Posterior cingulate gyrus (tissue), 11 donors: ENCODE measurements at places on chromosomes 4 and X.

DNA sequence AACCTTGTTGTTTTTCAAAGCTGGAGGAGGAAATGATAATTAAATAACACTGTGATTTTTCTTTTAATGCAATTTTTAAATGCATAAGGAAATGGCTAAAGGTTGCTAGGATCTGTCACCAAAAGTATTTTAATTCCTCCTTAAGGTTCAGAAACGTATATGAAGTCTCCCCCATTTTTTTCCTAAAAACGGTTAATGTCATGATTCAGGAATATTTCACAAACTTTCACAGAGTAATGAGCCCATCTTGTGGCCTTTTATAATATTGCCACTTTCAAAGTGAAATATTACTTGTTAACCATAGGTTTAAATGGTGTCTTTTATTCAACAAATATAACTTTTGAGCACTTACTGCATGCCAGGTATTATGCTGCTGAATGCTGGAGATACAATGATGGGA, 99.5 kb upstream of the USP38 start:
- DNase-seq = no peak

DNA sequence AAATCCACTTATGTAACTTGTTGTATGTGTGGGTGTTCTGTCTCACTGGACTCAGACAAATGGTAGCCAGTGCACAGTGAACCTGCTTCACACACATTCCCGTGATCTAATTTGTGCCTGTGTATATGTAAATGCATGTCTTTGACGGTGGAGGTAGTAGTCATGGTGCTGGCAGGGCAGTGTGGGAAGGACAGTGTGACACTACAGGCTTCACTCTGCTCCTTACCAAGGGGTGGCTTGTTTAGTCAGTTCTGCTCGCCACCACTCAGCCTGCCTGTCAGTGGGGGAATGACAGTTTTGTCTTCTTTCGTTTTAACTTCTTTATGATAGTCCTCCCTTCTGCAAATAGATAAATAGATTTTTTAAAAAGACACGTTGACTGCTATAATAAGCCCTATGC, 17.7 kb upstream of the PAQR3 start:
- DNase-seq = no peak

- DNase-seq = no peak
Measured at GRCh38 chr4:38994135-38994534, 38.1 kb downstream of the TMEM156 start.

- DNase-seq = peak; percentile 22
Measured at GRCh38 chr4:101348995-101349800, 1.9 kb upstream of the PPP3CA start.

- DNase-seq = no peak
Measured at GRCh38 chrX:153814591-153815315, 15.6 kb downstream of the PDZD4 start.

DNA sequence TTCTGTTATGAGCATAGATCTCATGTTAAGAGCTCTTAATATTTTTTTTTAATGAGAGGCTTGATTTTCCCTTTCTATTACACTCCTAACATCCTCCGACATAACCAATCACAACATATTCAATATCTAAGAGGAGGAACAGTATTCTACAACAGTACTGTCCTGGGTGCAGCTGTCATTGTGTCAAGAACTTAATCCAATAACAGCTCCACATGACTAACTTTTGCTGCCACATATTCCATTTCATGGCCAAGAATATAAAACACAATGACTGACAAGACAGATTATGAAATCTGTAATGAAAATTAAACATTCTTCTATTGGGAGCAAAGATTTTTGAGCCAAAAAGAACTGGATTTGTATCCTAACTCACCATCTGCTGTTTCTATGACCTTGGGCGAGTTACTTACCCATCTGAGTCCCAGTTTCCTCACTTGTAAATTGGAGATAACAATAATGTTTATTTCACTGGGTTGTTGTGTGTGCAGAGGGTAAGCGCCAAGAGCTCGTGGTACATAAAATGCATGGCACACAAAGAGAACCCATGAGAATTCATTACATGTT, 405.6 kb downstream of the SPRY1 start:
- DNase-seq = no peak

DNA sequence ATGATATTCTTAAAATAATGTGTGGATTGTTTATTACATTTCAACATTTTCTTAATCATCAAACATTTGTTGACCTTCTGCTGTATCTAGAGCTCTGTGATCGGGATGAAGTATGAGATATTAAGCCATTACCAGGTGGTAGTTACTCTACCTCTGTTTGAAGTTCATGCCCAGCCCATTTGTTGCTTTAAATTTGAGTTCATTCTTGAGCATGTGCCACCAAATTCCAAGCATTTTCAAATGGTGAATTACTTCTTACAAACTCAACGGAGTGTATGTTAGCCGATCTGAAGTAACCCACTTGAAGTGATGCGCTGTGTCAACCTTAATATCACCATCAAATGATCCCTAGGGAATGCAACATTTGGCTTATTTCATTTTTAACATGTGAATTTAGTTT, 7.3 kb upstream of the DTHD1 start:
- no peak for DNase-seq

DNA sequence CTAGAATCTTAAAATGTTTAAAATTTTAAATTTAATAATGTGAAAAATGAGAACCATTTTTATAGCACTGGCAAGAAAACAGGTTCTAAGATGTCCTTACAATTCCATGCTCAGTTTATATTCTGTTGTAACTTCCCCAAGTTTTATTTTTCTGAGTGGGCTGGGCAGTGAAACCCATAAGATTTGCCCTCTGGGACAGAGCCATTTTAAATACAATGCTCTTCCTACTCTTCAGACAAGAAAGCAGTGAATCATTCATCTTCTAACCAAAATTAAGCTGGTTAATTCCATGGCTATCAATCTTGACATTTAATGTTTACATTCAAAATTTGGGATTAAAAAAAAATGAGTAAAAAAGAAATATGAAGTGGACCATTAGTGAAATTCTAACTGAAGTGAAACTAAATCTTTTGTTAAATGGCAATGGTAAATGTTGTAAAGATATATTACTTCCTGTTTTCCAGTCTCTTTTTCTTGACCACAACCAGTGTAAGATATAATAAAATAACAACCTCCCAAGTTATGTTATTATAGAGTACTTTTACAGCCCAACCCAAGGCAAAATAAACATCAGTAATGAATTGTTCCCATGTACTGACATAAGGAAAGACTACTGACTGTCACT, 37.2 kb upstream of the PTPN13 start:
- DNase-seq = no peak

- no peak for DNase-seq
Measured at GRCh38 chr4:67746797-67747495, 7.2 kb downstream of the GNRHR start.

DNA sequence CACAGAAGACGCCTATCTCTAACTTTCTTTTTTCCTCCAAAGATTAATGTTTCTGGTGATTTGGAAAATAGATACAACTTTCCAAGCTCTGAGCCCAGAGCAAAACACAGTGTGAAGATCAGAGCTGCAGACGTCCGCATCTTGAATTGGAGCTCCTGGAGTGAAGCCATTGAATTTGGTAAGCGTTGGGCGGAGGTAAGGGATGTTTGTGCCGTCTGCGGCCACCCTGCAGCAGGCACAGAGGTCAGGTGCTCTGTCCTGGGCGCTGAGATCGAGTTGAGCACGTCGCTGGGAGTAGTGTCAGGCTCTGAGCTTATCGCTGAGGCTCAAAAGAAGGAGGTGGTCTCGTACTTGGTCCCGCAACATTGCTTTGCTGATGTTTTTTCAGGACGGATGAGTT, 31.8 kb downstream of the CSF2RA start:
- DNase-seq = no peak

GRCh38 chr4:168509786-168510185, 12.9 kb downstream of the PALLD start:
- no peak for DNase-seq

DNA sequence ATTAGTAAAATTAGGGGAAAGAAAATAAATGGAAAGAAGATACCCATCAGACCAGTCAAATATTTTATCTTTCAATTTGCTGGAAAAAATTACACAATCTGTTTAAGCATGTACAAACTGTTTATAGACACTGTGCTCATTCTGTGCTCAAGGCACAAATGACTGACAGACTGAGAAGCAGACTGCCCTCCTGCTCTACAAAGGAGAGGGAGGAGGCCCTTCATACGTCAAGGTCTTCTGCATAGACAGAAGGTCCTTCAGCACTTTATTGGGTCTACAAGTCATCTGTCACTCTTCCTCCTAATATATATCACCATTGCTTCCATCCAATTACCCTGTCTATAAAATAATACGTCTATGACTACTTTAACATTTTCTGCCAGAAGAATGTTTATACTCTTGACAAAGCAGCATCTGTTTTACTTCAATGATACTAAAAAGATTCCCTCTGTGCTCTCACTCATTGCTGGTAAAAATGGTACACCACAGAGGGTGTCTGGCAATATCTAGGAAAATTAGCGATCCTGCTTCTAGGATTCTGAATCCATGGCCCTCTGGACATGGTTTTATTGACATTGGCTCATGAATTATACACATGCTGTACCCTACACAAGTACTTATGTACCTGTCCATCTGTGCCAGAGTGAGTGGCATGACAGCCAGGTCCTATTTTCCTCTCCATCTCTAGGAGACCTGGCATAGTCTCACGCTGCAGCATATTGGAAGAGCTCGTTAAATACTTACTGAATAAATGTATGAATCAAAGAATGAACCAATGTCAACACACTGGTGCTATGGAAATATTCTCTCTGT, 11.3 kb downstream of the SLC10A6 start:
- DNase-seq = no peak

- no peak for DNase-seq
Measured at GRCh38 chr4:110059556-110060191, 138.7 kb downstream of the ELOVL6 start.

GRCh38 chrX:74922922-74923543, 2.2 kb downstream of the NEXMIF start:
- DNase-seq = no peak

DNA sequence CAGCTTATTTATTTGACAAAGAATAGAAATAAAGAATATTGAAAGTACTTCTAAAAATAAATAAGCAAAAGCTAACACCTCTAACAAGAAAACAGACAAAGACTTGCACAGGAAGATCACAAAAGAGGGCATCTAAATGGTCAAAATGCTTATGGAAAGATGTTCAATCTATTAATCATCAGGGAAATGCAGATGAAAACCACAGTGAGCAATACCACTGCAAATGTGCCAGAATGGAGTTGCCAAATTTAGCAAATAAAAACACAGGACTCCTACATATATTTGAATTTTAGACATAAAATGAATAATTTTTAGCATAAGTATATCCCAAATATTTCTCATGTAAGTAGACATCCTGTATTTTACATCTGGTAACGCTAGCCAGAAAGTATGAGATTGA, 56.1 kb upstream of the HPGD start:
- no peak for DNase-seq

- no peak for DNase-seq
Measured at GRCh38 chr4:16183604-16184003, 42.7 kb downstream of the TAPT1 start.

DNA sequence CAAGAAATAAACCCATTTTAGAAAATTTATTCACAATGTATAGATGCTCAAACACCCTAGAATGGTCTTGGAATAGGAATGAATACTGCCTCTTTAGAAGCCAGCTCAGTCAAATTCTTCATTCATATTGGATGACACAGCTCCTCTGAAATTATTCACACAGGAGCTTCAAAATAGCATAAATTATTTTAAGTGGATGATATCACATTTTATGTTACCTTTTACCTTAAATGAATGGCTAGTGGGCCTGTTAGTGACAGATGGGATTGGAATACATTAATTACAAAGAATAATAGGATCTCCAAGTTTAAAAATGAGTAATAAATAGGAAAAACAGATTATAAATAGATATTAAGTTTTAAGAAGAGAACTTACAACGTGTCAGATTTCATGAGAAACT, 184.4 kb downstream of the GABRB1 start:
- no peak for DNase-seq

- no peak for DNase-seq
Measured at GRCh38 chr4:20384456-20384855, 132.8 kb downstream of the SLIT2 start.

- DNase-seq = no peak
Measured at GRCh38 chrX:24335871-24336270, 22.0 kb upstream of the SUPT20HL2 start.

DNA sequence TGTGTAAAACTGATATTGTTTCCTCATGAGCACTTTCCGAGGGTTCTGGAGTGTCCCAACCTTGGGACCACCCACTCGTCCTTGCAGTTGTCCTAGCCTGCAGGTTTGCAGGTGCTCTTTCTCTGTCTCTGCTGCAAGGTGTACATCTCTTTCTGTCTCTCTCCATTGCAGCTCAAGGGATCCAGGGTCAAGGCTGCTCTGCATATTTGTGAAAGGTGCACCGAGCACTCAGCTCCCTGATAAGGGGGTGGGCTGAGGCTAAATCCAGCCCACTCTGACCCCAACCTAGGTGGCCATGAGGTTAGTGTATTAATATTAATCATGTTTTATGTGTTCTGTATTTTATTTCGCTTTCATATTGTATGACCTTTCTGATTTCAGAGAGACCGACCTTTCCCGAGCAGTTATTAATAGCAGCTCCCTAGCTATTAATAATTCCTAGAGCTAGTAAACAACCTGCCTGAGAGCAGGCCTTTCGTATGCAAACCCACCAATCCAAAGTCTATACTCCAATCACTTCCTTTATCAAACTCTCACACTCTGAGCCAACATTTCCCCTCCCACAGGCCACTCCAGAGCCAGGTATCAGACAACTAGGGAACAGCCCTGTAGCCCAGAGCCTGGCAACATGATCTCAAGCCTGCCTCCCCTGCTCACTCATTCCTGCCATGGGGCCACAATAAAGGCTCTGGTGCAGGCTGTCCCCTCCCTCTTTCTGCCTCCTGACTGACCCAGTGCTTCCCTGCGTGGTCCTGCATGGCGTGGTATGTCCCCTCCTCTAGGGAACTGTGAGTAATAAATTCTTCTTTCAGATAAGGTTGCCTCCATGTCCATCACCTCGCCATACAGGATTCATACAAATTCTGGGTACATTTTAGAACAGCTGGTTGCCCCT, 73.9 kb downstream of the SLC2A9 start:
- DNase-seq = no peak

DNA sequence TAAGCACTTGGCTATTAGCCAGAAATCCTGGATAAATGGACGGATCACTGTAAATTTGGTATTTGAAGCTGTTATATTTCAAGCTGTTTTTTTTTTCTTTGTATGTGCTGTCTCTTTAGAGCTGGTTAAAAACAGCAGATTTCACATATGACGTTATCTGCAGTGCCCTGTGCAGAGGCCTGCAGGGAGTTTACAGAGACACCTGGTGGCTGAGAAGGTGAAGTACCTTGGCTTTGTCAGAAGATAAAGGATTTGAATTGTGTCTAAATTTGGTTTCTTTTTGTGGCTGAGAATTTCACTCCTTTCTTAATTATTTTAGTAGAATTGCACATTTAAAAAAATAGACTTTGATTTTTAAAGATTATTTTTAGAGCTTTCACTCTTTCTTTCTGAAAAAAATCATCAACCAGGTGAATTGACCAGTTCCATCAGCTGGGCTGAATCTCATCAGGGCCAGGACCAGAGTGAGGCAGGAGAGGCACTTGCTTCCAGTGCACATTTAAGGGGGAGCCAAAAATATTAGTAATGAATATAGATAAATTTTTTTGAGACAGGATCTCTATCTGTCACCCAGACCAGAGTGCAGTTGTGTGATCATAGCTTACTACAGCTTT, 9.6 kb upstream of the CHRNA9 start:
- DNase-seq = peak; percentile 40

- no peak for DNase-seq
Measured at GRCh38 chr4:26717332-26717731, 133.4 kb downstream of the TBC1D19 start.

GRCh38 chrX:85084770-85085393, 81.2 kb downstream of the APOOL start:
- no peak for DNase-seq

- no peak for DNase-seq
Measured at GRCh38 chr4:52957220-52957686, 95.1 kb downstream of the RASL11B start.

- DNase-seq = no peak
Measured at GRCh38 chr4:132542228-132542627, 606.9 kb upstream of the PCDH10 start.
